ENCODE measurements at places on chromosomes 2 and 18.

GRCh38 chr2:30234180-30234971, 3.0 kb downstream of the LBH start:
- DNase-seq = peak; percentile 28

GRCh38 chr2:100670232-100670631, 107.4 kb downstream of the PDCL3 start:
- DNase-seq = no peak

DNA sequence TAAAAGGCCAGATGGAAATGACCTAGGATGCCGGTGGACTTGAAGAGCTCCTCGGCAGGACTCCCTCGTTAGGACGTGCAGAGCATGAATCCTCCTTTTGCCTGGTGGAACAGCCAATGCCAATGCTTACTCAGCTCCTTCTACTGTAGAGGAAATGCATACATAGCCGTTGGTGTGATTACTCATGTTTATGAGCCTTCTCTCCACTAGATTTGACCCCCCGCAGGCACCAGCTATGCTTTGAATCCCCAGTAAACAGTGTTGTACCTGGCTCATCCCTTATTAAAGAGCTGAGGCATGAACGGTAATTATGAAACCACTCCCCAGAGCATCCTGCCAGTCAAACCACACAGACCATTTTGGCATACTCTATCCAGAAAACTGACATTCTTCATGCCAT, 172.8 kb downstream of the ANTXR1 start:
- peak; percentile 50 for DNase-seq

DNA sequence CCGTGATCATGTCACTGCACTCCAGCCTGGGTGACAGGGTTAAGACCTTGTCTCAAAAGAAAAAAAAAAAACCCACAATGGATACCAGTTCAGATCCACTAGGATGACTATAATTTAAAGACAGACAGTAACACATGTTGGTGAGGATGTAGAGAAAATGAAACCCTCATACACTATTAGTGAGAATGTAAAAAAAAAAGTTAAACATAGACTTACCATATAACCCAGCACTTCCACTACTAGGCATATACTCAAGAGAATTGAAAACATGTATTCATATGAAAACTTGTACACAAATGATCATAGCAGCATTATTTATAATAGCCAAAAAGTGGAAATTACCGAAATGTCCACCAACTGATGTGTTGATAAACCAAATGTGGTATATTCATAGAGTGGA, 48.7 kb downstream of the KIF3C start:
- DNase-seq = no peak

DNA sequence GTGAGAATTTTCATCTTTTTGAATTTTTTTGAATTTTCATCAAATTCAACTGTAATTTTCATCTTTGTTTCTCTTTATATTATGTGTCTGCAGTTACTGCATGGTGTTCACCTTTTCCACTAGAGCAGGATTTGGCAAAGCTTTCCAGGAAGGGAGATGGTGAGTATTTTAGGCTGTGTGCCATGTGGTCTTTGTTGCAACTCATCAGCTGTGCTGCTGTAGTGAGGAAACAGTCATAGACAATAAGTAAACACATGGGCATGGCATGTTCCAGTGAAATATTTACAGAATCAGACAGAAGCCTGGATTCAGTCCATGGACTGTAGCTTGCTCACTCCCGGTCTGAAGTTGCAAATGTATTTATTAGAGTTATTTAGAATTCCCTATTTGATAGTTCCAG, 120.4 kb downstream of the DCDC2C start:
- DNase-seq = no peak

DNA sequence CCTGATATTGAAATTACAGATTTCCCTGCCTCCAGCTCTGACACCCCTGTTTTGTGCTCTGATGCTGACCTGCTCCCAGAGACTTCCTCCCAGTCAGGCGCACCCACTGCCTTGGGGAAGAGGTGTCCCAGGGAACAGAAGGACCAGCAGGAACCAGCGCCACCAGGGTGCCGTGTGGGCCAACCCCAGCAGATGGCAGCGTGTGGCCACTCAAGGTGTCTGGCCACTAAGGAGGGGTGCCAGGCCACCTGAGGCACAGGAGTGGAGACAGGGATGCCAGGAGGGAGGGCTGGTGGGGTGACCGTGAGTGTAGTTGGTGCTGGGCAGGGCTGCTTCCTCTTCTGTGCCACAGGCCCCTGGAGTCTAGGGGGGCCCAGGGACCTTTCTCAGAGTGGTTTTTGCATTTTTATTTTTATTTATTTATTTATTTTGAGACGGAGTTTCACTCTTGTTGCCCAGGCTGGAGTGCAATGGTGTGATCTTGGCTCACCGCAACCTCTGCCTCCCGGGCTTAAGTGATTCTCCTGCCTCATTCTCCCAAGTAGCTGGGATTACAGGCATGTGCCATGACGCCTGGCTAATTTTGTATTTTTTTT, 56.0 kb downstream of the TEX44 start:
- DNase-seq = peak; percentile 78

- no peak for DNase-seq
Observed at GRCh38 chr18:34866310-34866709, 156.2 kb downstream of the DTNA start.
